ENCODE measurements at places on chromosomes 1 and 21. TPM values are rescaled to one million over a fixed set of nuclear protein-coding genes. Genes with fewer than 3 reads are reported as not detected.

Gene SYNJ1
- total RNA-seq = 17.5 TPM

- DNase-seq = no peak
Measured at GRCh38 chr1:171743081-171743870, 1.4 kb upstream of the VAMP4 start.

- no peak for DNase-seq
Measured at GRCh38 chr1:67382292-67382691, 47.9 kb downstream of the SERBP1 start.

Gene UBXN10
- 2.3 TPM for total RNA-seq

Gene LCE1E
- not detected for total RNA-seq

DNA sequence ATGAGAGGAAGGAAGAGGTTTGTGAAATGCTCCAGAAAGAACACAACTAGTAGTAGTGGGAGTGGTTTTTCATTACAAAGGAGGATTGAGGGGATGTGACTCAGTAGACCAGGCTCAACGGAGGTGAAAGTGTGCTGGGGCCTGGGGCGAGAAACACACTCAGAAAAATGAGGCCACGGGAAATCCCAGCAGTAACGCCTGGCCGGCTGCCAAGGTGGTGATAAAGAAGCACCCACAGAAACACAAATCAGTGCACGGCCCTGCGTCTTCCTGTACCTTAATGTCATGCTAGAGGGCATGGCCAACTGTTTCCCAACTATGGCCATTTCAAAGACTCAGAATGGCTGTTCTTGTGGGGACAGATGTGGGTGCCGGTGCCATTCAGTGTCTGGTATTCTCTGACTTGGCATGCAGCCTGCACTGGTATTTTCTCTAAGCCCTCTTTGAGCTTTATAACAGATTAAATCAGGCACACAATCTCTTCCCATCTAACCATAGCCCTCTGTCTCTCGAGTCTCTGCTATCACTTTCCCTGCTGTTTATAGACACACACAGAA, 38.2 kb downstream of the URB2 start:
- no peak for DNase-seq

GRCh38 chr1:16215882-16216753, 3.7 kb upstream of the ARHGEF19 start:
- DNase-seq = peak; percentile 80

- DNase-seq = no peak
Measured at GRCh38 chr1:117188170-117188815, 22.4 kb downstream of the VTCN1 start.

- DNase-seq = no peak
Measured at GRCh38 chr1:163973586-163973985, 585.4 kb upstream of the PBX1 start.

DNA sequence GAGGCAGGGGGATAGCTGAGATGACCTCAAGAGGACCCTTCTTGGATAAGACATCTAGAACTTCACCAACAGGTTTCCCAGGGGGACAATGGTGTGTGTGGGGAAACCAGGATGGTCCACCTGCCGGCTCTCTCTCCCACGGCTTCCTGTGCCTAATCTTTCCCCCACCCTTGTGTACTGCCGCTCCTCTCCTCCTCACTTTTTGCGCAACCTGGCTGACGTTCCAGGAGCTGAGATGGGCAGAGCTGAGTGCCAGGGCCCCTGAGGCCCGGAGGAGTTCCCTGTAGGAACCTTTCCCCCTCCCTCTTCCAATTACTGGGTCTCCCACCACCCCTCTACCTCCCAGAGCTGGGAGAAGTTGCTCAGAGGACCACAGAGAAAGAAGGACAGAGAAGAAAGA, 6.9 kb downstream of the SLC26A9 start:
- DNase-seq = no peak

- DNase-seq = peak; percentile 89
Measured at GRCh38 chr1:206048582-206048981, 4.4 kb upstream of the RHEX start.

Gene LPAR3
- total RNA-seq = 1.4 TPM

DNA sequence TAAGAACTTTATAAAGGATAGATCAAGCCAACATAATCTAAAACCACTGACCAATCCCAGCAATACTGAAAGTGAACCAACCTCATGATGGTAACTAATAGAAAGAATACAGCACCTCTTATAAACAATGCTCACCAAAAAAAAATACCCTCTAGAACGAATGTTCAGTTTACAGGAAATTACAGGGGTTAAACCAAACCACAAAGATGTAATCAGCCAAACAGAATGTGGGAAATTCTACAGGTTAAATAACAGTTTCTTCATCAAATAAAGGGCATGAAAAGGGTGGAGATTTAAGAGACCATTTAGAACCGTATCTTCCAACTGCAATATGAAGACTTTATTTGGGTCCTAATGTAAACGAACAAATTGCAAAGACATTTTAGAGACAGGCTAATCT, 30.4 kb downstream of the ARID4B start:
- no peak for DNase-seq

DNA sequence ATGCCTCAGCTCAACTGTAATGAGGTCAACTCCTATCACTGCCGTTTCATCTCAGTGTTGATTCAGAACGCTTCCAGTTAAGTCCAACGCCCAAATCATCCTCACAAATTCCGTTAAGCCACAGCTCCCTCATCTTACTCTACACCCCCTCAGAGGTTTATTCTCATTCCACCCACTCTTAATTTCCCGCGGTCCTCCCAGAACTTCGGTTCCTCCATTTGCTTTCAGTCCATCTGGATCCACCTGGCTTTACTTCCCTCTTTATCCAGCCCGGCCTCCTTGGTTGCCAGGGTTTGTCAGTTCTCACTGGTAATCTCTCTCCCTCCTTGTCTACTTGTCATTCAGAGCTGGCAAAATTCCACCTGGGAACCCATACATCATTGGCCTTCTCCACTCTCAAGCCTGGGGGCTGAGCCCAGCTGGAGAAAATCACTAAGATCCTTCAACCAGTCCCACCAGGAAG, 51.3 kb upstream of the RUNX1 start:
- DNase-seq = no peak

- DNase-seq = peak; percentile 87
Measured at GRCh38 chr1:43348809-43349593, 9.8 kb upstream of the CDC20 start.

Gene FAM3B
- 43.1 TPM for total RNA-seq

GRCh38 chr1:163896001-163896400, 574.2 kb downstream of the NUF2 start:
- no peak for DNase-seq

Gene HSPA6
- 5.8 TPM for total RNA-seq

DNA sequence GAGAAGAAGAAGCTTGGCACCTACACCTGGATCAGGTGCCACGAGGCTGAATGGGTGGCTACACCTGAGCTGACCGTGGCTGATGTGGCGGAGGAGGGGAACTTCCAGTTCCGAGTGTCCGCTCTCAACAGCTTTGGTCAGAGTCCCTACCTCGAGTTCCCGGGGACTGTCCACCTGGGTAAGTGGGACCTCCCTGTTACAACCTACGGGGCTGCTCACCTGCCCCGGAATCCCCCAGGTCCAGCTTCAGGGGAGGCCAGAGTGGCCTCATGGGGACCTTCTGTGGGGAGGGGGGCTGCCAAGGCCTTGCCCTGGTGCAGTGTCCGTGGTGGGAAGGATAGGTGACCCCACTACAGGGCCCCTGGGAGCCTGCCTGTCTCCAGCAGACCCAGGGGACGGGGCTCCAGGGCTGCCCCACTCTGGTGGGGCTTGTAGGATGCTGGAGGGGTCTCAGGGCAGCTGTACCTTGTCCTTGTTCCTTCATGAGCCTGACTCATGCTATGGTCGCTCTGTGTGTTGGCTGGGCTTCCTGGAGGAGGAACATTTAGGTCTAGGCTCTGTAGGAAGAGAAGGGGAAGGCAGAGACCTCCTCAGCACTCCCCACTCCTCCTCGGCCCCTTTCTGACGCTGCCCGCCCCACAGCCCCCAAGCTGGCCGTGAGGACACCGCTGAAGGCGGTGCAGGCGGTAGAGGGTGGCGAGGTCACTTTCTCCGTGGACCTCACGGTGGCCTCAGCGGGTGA, 7.2 kb downstream of the OBSCN start:
- no peak for DNase-seq

Gene RGS7
- 0.81 TPM for total RNA-seq

Gene ZNF593OS
- 0.29 TPM for total RNA-seq

DNA sequence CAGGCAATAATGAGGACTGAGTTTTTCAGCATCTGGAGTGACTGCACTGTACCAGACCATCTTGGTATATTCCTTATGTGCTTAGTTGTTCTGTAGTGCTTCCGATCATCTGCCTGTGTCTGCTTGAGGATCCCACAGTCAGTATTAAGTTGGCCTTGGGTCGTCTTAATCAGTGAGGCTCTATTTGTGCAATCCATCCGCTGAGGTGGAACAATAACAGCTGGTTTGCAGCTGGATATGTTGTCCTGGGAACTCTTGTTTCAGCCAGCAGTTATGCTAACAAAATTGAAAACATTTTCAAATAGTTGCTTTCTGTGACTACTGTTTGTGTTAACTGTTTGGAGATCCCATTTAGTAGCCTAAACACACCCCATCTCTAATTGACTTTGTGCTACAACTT, 73.7 kb downstream of the LAMC1 start:
- DNase-seq = peak; percentile 42

DNA sequence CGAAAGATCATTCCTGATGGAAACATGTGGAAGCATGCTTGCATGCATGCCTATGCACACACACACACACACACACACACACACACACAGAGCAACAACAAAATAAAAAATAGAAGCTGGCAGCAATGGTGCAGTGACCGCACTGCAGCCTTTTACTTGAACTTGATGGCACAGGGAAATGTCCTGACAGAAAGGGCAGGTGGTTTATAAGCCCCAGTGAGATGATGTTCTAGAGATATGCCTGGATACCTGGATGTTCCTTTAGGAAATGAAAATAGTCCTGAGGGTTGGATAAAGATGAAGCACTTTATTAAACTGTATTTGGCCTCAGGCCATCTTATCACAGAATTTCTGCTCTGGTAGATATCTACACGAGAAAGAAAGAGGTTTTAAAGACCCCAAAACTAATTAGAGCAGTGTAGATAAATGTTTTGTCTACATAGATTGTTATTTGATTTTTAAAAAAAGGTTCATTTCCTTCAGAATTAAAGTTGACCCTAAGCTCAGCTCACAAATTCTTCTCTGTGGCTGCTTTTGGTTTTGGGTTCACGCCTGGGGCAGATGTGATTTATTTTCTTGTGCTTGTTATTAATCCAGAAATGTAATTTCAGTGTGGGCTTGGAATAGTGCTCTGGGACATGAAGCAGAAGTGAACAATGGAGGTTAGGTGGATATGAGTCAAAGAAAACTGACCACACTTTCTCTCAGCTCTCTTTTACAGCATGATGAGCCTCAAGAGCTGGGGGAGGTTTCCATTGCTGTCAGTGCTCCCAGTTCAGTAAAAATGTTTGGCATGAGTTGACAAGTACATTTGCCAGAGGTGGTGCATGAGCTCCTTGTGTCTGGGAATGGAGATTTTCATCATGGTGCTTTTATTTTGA, 22.9 kb downstream of the ADAM30 start:
- no peak for DNase-seq

Gene TTC24
- 0.60 TPM for total RNA-seq

Gene VCAM1
- 9.7 TPM for total RNA-seq

GRCh38 chr1:45172005-45172404, 34.4 kb downstream of the ZSWIM5 start:
- DNase-seq = peak; percentile 18

GRCh38 chr1:36591278-36591677, 108.6 kb upstream of the CSF3R start:
- DNase-seq = no peak
